Stimulated activated CD4-positive, alpha-beta T cell treated with anti-CD3 and anti-CD28 coated beads, Interleukin-1b, Interleukin-23, amount 100 ng/mL, for 24 hours (primary cell): ENCODE measurements at places on chromosomes 7 and 10.
A peak's percentile ranks its signal among the peaks of the same experiment; 100 is the strongest.

DNA sequence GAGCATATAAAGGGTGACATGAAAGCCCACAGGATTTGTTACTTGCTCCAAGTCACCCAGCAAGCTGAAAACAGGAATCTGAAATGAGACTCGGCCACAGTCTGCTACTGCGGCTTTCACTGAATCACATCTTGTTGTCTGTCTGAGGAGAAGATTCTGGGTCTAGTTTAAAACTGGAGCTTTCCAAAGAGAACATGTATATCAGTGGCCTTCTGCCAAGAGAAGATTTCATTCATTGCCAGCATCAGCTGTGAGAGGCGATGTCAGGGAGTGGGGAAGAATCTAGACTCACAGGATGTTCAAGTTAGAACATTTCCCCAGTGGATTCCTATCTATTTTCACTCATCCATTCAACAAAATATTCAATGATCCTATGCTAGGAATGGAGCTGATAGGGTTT lies 122.8 kb downstream of the GALNT17 start:
- no peak for DNase-seq

- peak; percentile 60 for DNase-seq
Observed at GRCh38 chr10:79347894-79348639, 798 bp downstream of the PPIF start.

DNA sequence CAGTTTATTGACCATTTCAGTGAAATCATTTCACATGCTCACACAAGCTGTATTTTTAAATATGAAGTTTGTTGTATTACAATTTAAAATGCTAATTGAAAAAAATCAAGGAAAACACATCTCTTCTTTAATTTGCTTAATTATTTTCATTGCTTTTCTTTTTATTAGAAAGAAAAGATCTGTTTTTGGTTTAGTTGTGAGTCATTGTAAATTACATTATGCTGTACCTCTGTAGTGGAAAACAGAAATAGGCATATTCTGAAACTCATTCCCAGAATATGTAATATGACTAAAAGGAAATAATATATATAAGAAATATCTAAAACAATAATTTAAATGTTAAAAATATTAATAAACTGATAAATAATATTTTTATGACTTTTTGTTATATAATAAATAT lies 161.9 kb downstream of the HGF start:
- no peak for DNase-seq

DNA sequence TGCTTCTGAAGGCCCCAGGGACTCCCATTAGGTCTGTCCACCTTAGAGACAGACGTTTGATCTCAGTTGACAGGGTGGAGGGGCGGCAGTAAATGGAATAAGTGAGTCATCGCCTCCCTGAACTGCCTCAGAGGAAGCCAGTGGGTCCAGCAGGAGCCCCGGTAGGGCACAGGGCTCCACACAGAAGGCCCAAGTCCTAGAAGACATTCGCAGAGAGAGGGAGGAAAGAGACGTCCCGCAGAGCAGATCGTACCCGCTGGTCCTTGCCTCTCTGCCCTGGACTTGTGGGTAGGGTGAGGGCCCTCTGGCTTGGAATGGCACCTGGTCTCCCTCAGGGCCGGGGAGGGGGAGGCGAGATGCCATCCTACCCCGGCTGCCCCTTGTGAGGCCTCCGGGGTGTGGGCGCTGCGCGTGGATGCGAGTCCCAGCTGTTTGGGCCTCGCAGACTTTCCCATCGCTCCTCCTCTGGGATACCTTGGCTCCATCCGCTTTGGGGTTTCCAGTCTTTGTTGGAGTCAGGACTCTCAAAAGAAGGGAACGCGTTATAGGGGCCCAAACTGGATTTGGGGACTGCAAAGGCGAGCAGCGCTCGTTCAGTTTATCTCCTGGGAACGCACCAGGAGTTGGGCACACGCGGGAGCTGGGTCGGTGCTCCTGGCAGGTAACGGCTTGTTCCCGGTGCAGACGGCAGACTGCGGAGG lies 5.1 kb downstream of the TLX1 start:
- no peak for DNase-seq

- no peak for DNase-seq
Observed at GRCh38 chr7:143323653-143324052, 7.7 kb downstream of the CLCN1 start.

DNA sequence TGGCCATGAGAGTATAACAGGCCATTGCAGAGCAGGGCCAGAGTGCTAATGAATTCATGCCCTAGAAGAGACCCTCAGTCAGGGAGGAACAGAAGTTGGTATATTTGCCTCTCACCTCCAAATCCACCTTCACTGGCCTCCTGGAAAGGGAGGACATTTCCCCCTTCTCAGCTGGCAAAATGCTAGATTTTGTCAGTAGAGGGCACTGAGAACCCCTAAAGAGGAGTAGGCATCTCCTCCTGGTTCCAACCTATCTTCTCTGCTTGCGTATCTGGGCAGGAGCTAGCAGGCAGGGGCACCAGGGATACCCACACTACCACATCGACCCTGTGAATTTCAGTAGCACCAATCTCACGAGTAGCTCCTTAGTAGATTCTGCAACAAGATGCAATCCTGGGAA lies 79.8 kb upstream of the GHITM start:
- no peak for DNase-seq

- no peak for DNase-seq
Observed at GRCh38 chr10:47402641-47403301, 18.7 kb upstream of the ZNF488 start.

GRCh38 chr7:143250822-143251221 lies 12.4 kb upstream of the GSTK1 start:
- DNase-seq = no peak

DNA sequence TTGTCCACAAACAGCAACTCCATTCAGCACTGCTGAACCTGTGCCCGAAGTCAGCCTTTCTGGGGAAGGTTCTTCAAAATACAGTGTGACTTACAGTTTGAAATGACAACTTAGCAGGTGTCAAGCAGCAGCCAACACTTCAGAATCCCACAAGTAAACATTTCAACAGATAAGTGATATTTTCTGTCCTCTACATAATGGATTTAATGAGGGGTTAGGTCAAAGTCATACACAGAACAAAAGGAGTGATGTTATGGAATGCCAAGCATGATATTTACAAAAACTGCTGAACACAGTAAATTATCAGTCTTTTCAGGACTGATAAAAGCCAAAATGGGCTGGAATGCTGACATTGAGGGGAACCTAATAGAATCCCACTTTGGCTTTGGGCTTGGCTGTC lies 77.6 kb upstream of the JAZF1 start:
- no peak for DNase-seq

DNA sequence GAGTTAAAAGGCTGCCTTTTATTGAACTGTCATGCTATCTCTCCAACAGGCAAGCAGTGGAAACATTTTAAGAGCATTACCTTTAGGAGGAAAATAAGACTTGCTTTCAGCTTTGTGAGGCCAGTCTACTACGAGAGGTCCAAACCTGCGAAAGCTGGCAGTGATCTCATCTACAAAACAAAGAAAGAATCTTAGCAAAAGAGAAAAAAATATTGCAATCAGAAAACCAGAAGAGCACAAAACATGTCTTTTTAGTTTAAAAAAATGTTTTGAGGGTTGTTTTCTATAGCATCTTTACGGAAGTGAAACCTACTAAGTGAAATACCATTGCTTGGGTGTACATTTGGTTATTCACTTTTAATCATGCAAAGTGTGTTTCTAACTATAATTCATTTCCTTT lies 147.9 kb downstream of the CPEB3 start:
- no peak for DNase-seq

DNA sequence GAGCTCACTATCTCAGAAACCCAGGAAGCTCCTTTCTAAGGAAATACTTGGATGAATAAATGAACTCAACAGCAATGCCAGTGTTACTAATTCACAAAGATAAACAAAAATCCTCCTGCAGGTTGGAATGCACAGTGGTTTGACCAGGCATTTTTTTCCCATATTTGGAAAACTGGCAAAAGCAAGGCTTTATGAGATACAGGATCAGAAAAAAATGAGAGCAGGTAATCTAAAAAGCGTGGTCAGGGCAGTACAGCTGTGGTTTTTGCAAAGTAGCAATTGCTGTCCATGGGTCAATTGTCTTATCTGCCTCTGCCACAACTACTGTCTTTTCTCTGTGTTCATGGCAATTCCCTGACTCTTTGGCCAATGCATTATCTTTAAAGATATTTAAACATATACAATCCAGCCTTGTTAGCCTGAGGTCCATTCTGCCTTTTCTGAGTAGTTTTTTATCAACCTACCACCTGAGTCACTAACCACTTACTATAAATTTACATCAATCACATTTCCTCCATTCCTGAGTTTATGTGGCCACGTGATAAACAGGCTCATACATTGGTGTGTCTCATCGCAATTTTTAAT lies 564.5 kb upstream of the IGFBP3 start:
- DNase-seq = no peak

DNA sequence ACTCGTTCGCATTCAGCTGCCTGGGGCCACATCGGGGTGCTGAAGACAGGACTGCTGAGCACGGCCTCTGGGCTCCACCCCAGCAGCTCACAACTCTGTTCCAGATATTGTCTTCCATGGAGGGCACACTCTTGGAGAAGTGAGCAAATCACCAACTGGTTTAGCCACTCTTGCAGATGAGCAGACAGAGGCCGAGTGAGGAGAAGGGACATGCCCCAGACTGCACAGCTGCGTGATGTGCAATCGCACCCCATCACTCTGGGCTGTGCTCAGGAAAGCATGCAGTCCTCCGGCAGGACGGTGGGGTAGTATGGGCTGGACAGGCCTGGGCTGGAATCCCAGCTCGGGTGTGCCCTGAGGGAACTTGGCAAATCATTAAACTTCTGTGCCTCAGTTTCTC lies 111.6 kb downstream of the FAM53B start:
- no peak for DNase-seq

- no peak for DNase-seq
Observed at GRCh38 chr10:101400585-101400984, 46.6 kb downstream of the BTRC start.

GRCh38 chr7:146641491-146641890 lies 524.9 kb downstream of the CNTNAP2 start:
- no peak for DNase-seq

DNA sequence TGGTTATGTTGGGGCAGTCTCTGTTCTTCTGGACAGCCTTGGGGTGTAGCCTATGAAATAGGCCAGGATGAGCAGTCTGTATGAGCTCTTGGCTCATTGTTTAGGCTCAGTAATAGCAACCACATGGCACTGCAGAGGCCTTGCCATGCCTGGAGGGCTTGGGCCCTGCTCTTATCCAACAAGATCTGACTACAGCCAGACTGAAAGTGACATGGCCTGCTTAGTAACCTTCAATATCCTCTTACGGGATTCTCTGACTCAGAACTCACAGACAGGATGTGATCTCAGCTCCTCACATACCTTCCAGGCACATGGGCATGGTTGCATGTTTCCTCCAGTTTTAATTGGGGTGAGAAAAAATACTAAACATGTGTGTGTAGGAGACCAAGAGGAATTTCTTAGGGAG lies 289.3 kb downstream of the PTEN start:
- peak; percentile 9 for DNase-seq

- no peak for DNase-seq
Observed at GRCh38 chr7:114047889-114048288, 129.1 kb upstream of the PPP1R3A start.

- DNase-seq = no peak
Observed at GRCh38 chr7:116733924-116734580, 62.1 kb downstream of the MET start.

- DNase-seq = no peak
Observed at GRCh38 chr10:95464280-95464679, 96.9 kb downstream of the SORBS1 start.

DNA sequence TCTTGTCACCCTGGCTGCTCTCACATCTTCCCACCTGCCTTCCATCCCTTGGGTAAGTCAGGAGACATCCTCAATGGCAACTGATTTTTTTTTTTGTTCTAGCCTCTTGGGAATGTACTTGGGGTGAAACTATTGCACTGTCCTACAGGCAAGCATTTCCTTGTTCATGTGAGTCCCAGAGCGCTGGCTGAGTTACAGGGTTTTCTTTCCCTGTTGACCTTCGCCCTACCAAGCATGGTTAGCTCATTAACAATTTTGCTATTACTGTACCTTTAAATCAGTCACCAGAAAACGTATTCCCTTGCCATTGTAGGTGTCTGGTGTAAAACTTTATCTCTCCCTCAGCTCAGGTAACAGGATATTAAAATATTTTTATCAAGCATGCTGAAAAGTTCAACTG lies 98.9 kb downstream of the PRLHR start:
- no peak for DNase-seq
